Activated CD4-positive, CD25-positive, alpha-beta regulatory T cell (primary cell): ENCODE measurements at places on chromosomes 7 and 10.

DNA sequence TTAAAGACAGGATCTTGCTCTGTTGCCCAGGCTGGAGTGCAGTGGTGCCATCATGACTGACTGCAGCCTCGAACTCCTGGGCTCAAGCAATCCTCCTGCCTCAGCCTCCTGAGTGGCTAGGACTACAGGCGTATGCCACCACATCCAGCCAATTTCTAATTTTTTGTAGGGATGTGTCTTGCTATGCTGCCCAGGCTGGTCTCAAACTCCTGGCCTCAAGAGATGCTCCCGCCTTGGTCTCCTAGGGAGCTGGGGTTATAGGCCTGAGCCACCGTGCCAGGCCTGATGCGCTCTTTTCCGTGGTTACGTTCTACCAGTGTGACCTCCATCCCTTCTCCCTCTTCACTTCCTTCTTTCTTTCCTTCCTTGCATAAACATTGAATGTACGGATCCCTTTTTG is 34.2 kb upstream of the IL15RA start:
- DNase-seq: no peak

DNA sequence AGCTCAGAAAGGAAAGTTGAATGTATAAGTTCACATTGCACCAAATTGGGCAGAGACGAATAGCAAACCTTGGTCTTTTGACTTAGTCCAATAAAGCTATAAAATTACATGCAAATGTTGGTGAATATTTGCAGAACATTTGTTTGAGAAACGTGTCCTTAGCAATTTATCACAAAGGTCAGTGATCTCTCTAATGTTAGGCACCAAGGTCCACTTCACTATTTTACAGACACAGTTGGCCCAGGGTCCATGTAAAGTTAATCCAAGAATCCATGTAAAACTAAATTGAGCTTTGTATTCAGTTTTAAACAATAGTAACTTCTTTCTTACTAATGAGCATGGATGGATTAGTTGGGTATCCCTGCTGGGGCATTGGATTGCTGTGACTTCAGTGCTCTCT is 617.7 kb downstream of the NRG3 start:
- DNase-seq: no peak

GRCh38 chr10:47364911-47365310 is 16.7 kb downstream of the RBP3 start:
- no peak for DNase-seq

GRCh38 chr7:71594736-71595135 is 462.8 kb downstream of the GALNT17 start:
- no peak for DNase-seq

- no peak for DNase-seq
These were observed 22.7 kb downstream of the NYAP1 start for GRCh38 chr7:100506356-100506923.
